ENCODE measurements at places on chromosomes 2 and 18.

DNA sequence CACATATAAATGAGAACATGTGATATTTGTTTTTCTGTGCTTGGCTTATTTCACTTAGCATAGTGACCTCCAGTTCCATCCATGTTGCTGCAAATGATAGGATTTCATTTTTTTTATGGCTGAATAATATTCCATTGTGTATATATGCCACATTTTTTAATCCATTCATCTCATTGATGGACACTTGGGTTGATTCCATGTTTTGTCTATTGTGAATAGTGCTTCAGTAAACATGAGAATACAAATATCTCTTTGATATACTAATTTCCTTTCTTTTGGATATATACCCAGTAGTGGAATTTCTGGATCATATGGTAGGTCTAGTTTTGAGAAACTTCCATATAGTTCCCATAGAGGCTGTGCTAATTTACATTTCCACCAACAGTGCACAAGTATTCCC is 3.7 kb upstream of the NEMP2 start:
- no peak for DNase-seq

GRCh38 chr18:3093624-3094337 is 80.8 kb upstream of the LPIN2 start:
- DNase-seq: no peak

DNA sequence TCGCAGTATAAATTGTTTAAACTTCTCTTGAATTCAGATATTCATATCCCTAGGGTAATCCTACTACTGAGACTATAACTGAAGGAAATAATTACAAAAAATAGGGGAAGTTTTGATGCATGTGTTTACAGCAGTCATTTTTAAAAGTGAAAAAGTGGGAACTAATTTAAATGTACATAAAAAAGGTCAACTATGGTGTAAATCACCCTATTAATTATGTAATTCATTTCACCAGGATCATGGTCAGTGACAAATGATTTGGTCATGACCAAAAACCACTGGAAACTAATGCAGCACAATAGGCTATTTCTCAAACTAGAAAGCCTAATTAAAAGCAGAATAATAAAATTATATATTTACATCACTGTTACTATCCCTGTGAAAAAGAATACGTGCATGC is 5.0 kb upstream of the CNGA3 start:
- no peak for DNase-seq

- DNase-seq: no peak
Observed at GRCh38 chr2:232018181-232018580, 56.7 kb downstream of the DIS3L2 start.

- DNase-seq: no peak
Observed at GRCh38 chr18:66560094-66560493, 43.8 kb downstream of the CDH19 start.

DNA sequence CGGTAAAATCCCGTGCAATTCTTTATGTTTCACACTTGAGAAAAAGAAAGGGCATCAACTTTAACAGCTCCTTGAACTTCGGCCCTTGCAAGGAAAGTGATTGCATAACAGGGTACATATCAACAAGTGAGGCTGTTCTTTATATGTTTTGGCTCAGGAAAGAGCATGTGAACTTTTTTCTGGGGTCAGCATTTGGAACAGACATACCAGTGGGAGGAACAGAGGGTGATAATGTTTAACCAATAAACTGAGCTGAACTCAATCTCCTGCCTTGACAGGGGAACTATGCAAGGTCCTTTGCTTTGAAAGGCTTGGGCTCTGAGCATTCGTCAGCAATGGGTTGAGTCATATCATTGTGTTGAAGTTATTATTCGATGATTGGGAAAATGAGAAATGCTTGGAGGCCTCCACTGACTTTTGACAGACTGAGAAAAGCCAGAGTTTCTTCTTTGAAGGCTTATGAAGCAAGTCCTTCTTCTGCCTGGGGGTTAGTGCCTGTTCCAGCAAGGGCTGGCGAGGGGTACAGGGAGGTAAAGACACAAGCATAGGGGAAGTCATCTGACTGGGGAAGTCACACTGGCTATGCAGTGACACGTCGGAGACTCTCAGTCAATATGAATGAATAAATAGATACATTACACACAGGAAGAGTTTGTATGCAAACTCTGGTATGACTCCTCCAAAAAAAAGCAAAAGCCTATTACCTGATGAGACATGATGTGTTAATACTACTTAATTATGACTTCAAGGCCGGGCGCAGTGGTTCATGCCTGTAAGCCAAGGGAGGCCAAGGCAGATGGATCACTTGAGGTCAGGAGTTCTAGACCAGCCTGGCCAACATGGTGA is 57.2 kb downstream of the CYB5A start:
- no peak for DNase-seq

DNA sequence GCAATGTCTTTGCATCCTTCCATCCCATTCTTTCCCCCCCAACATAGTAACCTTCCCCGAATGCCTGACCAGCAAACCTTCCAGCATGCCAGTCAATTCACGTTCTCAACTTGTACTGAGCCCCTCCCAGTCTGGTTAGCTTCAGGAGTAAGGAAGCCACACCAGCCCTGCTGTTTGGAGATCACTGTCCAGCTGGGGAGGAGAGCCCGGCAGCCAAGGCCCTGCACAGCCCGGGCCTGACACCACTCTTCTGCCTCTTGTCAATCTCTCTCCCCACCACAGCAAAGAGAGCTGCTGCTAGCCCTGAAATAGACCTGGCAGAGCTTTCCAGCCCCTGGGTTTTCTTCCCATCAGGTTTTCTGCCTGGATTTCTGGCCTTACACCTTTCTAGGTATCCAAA is 185.8 kb upstream of the ID2 start:
- no peak for DNase-seq

GRCh38 chr2:127324635-127325034 is 30.7 kb upstream of the ERCC3 start:
- no peak for DNase-seq

GRCh38 chr2:133303150-133303549 is 265.1 kb downstream of the NCKAP5 start:
- no peak for DNase-seq

- no peak for DNase-seq
Observed at GRCh38 chr2:8889978-8890377, 52.6 kb upstream of the KIDINS220 start.

GRCh38 chr2:78029392-78029995 is 507.3 kb upstream of the LRRTM4 start:
- DNase-seq: no peak

Data from SIG-M5 (cell line).